ENCODE measurements at places on chromosomes 13 and 19. TPM values are rescaled to one million over a fixed set of nuclear protein-coding genes. Genes with fewer than 3 reads are reported as not detected.

GRCh38 chr19:35346193-35347052 lies 1.3 kb upstream of the FFAR1 start:
- peak; percentile 55 for ATAC-seq

GRCh38 chr19:48751845-48752495 lies 471 bp downstream of the FUT1 start:
- ATAC-seq, result peak; percentile 26

DNA sequence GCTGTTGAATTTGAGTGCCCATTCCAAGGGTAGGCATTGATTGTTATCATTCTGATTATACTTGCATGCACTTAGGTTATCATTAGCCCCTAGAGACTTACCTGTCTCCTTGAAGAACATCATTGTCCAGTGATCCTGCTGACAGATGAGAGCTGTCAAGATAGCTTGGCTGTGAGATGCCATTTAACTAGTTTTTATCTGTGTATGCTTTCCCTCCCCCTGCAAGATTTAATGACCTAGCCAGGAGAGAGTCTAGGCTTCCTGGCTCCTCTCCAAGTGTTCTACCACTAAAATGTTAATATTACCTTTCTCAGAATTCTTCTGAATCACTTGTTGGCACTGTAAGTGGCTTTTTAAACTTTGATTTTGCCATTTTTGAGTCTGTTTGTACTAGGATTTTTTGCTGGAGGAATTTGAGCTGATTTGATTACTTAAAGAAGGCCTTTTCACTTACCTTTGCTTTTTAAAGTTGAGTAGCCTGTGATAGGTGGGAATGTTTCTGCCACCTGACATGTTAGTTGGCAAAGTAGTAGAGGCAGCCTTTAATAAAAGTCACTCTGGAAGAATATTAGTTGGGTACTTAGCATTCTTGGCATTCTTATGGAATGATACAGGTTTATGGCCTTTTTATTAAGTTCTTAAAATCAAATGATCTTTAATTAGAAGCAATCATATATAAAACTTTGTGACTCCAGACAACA lies 41.1 kb downstream of the ARHGAP35 start:
- ATAC-seq, result no peak

DNA sequence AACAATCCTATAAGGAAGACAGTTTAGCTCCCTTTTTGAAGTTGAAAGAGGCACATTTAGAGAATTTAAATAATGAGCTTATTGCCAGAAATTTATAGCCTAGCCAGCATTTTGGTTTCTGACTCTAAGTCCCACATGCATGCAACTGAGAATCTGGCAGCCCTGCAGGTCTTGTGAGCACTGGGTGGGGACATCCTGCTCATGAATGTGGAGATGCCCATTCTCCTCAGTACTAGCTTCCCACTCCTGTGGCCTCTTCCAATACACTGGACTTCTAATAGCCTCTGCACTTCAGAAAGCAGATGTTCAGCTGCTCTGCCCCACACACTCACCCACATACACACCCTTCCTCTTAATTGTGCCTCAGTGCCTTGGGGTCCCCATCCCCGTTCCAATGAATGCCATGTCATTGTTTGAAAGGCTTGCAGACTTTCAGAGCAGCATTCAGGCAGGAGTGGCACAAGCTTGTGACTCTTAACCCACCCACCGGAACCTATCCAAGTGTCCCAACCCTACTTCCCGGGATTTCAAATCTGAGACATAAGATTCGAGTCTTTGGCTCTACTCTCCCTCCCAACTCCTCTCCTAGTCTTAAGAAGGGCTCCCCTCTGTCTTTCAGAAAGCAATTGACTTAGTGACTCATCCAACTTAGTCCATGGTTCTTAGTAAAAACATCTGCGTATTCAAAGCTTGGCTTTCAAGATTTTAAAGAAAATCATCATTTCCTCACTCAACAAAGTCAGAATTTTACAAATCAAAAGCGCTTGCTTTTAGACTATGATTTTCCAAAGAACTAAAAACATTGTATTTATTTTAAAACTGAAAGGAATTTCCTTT lies 80.0 kb upstream of the FREM2 start:
- no peak for ATAC-seq

DNA sequence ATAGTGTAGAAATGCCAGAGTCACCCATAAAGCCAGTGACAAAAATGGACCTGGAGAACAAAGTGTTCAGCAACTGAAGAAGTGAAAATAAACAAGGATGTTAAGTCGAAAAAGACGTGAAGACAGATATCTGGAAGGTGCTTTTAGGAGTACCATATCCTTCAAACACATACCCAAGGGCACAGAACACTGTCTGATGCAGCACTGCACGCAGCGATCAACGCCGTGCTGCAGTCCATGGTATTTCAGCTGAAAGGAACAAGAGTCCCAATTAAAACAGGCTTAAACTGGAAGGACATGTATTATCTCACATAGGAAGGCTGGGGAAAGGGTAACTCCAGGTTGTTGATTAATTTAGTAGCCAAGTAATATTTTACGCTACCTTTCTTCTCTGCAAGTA lies 108.2 kb downstream of the SGCG start:
- no peak for ATAC-seq

DNA sequence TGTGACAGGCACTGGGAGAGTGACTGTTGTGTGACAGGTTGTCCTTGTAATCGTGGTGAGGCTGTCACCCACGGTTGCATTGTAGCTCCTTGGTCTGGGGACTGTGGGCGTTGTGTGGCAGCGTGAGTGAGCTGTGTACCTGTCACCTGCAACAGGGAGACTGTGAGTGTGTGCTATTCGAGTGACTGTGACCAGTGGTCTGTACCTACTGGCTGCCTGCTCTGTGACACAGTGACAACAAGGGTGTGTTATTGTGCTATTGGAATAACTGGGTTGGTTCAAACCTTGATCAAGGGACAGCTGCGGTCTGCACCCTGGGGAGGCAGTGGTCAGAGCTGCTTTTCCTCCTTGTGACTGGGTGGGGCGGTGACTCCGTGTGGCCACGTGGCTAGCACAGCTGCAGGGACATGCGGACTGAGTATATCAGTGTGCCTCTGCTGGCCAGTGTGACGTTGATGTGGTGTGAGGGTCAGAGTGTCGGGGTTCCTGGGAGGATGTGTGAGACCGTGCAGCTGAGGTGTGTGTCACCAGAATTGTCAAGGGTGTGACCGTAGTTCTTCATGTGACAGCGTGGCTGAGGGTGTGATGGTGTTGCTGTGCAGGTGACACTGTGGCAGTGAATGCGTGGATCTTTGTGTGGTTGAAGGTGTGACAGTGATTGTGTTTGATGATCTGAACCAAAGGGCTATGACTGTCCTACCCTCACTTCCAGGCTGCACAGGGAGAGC lies 10.1 kb upstream of the NFIX start:
- ATAC-seq, result peak; percentile 62

- no peak for ATAC-seq
Measured at GRCh38 chr13:41384749-41385503, 72.4 kb upstream of the RGCC start.

DNA sequence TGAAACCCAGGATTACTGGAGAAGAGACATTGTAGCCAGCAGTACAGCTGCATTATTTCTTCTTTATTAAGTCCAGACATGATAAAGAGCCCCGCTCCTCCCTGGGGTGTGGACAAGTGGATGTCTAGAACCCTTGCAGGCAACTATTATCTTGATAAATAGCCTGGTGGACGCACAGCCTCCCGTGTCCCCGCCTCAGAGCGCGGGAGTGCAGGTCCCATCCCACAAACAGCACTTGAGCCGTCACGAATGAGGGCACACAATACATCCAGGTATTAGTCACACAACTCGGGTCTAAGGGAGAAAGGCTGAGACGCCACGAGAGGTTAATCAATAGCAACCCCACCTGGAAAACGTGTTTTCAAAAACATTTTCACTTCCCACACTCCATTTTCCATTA lies 213.2 kb upstream of the SOX1 start:
- ATAC-seq, result no peak

DNA sequence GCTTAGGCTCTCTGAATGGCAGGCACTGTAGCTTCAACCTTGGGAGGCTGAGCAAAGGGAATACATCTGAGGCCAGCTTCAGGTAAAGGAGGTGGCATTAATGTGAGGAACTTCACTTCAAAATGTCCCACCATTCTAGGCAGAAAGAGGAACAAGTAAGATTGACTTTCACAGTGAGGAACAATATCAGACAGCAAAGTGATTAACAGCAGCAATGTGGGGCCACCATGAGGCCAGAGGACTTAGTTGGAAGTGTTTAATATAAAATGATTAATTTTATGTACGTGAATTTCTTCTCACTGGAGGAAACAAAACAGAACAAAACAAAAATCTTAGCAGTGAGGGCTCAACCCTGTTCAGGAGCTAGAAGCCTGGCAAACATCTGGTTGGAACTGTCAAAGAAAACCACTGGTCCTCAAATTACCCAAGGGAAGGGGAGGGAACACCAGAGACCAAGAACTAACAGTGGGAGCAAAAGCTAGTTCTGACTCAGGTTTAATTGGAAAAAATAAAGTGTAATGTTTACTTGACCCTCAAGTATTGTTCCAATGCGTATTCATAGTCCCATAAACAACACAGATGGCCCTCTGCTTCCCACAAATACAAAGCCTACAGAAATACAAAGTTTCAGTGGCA lies 43.9 kb upstream of the FRY start:
- ATAC-seq, result no peak

DNA sequence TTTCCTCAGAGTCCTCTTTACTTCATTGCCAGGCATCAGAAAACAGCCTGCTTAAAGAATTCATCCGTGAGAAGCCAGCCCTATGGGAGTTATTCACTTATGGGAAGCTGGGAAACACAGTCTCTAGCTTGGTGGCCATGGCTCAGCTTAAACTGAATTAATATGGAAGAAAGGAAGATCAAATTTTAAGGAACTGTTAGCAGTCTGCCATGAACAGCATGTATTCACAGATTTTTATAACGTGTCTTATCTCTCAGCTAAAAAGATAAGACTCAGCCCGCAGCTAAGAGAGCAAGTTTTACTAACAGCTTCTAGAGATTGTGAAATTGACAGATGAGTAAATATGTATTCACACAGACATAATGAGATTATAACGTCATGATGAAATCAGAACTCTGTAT lies 253.7 kb upstream of the RXFP2 start:
- no peak for ATAC-seq

GRCh38 chr13:109333893-109334651 lies 452.3 kb downstream of the IRS2 start:
- no peak for ATAC-seq

DNA sequence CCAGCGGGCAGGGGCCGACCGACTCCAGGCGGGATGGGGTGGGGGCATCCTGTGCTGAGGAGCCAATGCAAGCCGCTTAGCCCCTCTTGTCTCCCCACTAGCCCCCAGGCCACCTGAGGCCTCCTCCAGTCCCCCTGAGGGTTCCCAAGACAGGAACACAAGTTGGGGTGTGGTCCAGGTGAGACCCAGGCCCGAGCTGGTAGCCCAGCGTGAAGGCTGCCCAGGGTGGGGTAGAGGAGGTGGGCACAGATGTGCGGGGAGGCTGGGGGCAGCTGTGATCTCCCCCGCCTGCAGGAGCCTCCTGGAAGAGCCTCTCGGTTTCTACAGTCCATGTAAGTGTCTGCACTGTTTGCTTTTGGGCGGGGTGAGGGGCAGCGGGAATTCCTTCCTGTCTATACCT lies 10.4 kb downstream of the TLE6 start:
- ATAC-seq, result no peak

GRCh38 chr13:40470660-40471059 lies 195.8 kb downstream of the FOXO1 start:
- ATAC-seq, result no peak

GRCh38 chr13:94333131-94333820 lies 146.2 kb downstream of the DCT start:
- ATAC-seq, result no peak

GRCh38 chr13:78046331-78046730 lies 127.7 kb upstream of the EDNRB start:
- ATAC-seq, result no peak

GRCh38 chr13:97214921-97215320 lies 7.2 kb upstream of the MBNL2 start:
- ATAC-seq, result no peak

DNA sequence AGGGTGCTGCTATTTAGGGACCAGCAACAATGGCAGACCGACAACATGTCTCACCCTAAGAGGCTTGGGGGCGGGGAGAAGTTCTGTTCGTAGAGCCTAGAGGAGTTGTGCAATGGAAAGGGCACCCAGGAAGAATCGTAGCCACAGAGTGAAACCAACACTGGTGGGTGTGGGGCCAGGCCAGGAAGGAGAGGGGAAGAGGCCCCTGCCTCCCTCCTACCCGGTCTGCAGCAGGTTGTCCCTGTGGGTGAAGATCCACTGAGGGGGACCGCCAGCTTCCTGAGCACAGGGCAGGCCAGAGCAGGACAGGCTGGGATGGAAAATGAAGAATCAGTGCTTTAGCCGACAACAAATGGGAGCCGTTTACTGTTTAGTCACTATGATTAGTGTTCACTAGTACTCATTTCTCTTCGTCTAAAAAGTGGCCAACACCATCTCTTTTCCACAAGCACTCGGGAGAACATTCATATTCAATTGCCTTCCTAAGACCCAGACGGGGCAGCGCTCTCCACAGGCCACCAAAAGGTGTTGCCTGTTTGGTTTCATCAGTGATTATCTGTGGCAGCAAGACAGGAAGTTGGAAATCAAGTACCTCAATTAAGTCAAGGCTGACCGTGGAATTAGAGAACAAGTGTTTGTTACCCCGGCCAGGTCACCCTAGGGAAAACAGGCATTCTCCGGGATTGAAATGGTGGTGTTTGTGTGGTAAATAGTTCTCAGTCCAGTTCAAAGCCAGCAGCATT lies 1.1 kb upstream of the ATP11A start:
- no peak for ATAC-seq

- ATAC-seq, result no peak
Measured at GRCh38 chr13:109785141-109785891, 1.1 kb downstream of the IRS2 start.

Gene JOSD2
- 38.4 TPM for total RNA-seq

Gene TNFSF13B
- total RNA-seq, result 2.0 TPM

Gene DMKN
- 406 TPM for total RNA-seq

Gene LIM2
- total RNA-seq, result not detected

Gene ANGPTL8
- total RNA-seq, result not detected

Gene KLK14
- 0.68 TPM for total RNA-seq

Gene SHC2
- total RNA-seq, result 1.7 TPM

Gene FXYD3
- 736 TPM for total RNA-seq

Measured in esophagus mucosa (tissue), 1 donor.